ENCODE measurements at places on chromosomes 1 and 21.

GRCh38 chr1:176785791-176786190, 322.8 kb downstream of the PAPPA2 start:
- no peak for DNase-seq

DNA sequence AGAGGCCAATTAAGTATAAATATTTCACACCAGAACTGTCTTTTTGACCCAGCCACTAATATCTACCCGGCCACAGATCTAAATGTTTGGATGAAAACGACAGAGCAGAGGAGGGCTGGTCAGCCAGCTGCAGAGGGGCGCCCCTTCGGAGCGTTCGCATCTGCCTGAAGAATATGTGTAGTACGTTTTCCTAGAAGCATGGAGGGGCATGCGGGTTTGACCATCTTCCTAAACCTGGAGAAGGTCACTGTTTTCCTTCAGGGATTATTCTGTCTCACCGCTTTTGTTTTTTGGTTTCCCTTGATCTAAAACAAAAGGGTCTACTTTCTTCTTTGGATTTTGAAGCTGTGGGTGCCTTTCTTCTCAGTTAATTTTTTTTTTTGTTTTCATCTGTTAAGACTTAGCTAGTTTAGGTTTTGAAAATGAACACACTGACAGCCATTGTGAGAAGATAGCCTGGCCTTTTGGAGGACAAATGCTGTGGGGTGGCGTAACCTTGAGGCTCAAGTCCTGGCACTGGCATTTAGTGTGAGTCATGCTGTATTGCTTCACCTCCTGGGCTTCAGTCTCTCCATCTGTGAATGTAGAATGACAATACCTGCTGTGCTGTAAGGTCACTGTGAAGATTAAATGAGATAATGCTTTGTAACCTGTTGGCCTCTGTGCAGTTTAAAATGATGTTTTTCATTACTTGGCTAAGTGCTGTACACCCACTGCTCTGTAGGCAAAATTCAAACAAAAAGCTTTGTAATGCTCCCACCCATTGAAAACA, 74.1 kb upstream of the IRF2BP2 start:
- no peak for DNase-seq

DNA sequence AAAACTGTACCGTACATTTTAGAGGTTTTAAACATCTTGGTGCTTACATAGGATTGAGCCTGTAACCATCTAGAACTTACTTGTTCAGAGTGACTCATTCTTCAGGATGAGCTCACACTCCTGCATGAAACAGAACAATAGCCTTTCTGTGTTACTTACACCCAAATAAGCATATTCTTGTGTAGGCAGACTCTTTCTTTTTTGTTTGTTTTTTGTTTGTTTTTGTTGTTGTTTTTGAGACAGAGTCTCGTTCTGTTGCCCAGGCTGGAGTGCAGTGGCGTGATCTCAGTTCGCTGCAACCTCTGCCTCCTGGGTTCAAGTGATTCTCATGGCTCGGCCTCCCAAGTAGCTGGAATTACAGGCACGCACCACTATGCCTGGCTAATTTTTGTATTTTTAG, 3.8 kb upstream of the CA6 start:
- DNase-seq = no peak

GRCh38 chr21:16767201-16767600, 745.6 kb upstream of the CXADR start:
- no peak for DNase-seq

DNA sequence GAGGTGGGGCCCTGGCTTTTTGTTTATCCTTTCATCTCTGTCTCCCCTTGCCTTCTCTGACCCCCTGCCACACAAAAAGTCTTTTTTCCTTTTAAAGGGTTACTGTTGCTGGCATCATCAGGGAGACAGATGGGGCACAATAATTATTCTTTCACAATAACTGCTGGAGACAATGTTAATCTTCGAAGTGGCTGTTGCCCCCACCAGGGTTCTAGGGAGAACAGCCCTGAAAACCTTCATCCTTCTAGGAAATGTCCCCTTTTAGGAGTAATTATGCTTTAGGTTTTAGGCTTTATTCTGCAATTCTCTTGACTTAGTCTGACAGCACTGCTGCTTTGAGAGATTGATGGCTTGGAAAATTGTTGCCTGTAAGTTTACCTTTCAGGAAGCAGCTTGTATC, 150.0 kb downstream of the NOS1AP start:
- DNase-seq = no peak

GRCh38 chr1:168825820-168826219, 96.8 kb upstream of the DPT start:
- DNase-seq = no peak

- DNase-seq = no peak
Observed at GRCh38 chr1:157776971-157777391, at the start of gene FCRL2. TSS of gene FCRL2 (minus strand) at chr1:157777132. CDS start at chr1:157777073, 59 bp downstream.

Data from COR-L47 (cell line).